ENCODE measurements at places on chromosomes 1 and 21.
A peak's percentile ranks its signal among the peaks of the same experiment; 100 is the strongest.

DNA sequence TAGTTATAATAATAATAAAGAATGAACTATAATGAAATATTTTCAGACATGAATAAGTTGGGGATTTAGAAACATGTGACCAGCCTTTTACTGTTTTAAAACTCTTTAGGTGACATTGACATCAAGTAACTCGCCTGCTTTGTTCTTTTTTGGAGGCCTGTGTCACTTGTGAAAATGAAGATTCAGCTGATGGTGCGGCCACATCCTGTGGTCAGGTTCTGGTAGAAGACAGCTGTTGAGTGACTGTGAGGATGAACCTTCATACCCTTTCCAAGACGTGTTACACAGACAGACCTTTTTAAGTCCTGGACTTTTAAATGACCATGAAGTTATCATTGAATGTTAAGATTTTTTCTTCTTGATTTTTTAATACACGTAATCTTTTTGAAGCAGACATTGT lies 10.3 kb downstream of the UTS2 start:
- DNase-seq = peak; percentile 16

DNA sequence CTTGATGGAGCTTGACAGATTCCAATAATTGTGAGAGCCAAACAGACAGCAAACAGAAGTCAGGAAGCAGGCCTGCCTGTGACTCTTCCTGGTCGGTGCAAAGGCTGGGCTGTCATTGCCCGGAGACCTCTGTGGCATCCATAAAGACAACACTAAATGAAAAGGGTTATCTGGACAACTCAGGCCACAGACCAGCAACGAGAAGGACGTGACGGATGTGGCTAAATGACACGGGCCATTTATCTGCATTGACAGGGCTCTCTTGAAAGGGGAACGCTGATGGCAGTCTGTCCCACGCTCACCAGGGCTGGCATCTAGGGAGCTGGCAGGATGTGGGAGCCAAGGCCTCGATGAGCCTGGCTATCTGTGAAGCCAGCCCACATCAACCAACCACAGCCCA lies 35.0 kb downstream of the HMGB4 start:
- DNase-seq = no peak

DNA sequence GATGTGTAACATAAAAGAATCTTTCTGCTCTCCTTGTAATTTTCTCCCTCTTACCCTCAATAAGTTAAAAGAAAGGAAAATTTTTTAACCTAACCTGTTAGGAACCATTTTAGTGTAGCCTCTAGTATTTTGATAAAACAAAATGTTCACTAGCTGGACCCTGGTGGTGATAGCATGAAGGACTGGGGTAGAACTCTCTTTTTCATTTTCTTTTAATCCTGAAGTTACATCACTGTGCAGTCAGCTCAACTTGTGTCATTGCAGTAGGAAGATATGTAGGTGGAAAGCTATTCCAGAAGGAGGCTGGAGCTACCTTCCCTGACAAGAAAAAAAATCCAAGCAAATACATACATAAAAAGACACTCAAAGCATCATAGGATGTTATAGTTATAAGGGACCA lies 39.3 kb downstream of the NFIA start:
- DNase-seq = no peak

GRCh38 chr1:110477445-110477957 lies 26.6 kb downstream of the PROK1 start:
- peak; percentile 10 for DNase-seq

DNA sequence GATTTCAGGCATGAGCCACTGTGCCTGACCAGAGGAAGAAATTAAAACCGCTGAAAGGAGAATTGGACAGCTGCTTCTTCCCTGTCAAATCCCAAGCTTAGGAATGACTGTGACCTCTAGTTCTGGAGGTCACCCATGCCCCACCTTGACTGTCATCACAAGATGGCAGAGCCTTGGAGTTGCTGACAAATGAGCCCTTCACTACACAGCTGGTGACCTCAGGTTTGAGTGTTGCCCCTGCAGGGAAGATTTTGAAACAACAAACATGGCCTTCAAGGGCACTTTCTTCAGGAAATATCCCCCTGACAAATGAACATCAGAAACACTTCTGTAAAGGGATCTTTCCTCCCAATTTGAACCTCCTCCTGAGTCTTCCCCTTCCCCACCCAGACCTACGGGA lies 6.9 kb upstream of the SLC45A3 start:
- DNase-seq = no peak
